Ecto neural progenitor cell (in vitro differentiated cells): ENCODE measurements at places on chromosomes 4 and X.

- DNase-seq, result no peak
These were observed 7.1 kb downstream of the ENOPH1 start for GRCh38 chr4:82437285-82438005.

- DNase-seq, result no peak
These were observed 640.8 kb upstream of the INTU start for GRCh38 chr4:126991965-126992364.

- no peak for DNase-seq
These were observed 55.2 kb downstream of the MGST2 start for GRCh38 chr4:139720806-139721205.

- no peak for DNase-seq
These were observed 123.2 kb upstream of the NAP1L5 start for GRCh38 chr4:88820698-88821415.

DNA sequence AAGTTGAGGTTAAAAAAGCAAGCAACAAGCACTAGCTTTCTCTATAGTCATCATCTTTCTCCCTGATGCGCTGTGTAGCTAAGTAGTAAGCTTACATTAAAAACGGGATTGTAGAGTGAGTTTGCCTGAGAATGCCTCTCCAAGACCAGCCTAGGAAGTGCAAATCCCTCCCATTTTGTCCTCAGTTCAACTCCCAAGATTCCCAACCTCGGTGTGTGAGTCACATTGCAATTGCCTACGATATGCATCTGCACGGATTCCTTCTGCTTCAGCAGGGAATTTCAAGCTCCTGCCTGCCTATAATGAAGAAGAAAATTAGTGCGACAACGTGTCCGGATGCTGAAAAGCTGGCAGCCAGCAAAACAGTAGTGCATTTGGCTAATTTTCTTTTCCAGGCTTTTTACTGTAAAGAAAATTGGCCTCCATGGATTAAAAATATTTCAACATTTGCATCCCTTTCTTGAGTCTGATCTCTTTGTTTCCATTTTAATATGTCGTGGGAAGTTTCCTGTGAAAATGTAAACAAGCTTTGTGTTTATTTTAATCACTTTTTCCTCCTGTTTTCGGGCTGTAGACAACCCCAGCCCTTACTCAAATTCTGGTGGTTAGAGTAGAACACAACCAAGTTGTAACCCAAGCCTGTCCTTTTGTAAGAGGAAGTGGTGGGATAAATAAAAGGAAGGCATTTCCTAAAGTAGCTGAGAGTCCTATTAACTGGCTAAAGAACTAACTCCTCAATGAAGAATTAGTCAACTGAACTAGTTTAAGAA, 58.4 kb upstream of the TET2 start:
- DNase-seq, result no peak

DNA sequence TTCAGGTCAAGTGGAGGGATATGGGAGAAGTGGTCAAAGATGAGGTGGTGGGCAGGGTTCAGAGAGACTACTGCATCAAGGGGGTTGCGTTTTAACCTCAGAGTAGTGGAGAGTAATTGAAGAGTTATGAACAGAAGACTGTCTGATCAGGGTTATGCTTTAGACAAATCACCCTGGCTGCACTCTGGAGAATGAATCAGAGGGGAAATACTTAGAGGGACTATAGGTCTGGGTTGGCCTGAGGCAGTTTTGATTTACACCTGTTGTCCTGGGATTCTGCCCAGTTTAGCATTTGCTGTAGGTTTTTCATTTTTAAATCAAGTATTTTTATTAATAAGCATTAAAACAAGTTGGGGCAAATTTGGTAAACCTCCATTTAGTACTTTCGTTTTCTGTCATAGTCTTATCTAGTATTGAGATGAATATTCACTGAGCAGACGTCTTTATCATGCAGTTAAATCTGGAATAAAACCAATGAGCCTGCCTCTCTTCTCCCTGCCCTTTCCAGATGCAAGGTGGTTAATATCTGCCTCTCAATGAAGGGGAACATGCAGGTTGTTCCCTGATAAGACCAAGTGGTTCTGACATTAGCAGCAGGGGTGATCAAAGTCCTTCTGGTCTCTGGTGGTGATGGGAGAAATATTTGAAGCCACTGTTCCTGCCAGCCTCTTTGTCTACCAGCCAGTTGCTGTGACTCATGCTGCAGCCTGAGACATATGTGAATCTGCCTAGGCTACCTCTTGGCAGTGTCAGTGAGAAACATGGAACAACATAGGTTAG, 116.0 kb upstream of the RPS6KA3 start:
- DNase-seq, result no peak

- no peak for DNase-seq
These were observed 505.0 kb downstream of the BCOR start for GRCh38 chrX:39592776-39593175.

DNA sequence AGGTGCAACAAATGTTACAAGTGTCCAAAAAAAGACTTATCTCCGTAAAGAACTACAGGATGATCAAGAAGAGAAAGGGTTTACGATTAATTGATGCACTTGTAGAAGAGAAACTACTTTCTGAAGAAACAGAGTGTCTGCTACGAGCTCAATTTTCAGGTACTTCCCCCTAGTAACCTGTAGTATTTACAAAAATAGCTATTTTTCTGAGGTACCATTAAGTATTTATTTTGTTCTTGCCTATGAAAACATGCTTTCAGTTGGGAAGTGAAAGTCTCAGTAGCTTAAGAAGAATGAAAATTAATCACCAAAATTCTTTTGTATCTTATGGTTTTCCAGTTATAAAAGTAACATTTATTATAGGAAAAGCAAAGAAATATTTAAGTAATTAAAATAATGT, 5.9 kb downstream of the THAP9 start:
- no peak for DNase-seq

DNA sequence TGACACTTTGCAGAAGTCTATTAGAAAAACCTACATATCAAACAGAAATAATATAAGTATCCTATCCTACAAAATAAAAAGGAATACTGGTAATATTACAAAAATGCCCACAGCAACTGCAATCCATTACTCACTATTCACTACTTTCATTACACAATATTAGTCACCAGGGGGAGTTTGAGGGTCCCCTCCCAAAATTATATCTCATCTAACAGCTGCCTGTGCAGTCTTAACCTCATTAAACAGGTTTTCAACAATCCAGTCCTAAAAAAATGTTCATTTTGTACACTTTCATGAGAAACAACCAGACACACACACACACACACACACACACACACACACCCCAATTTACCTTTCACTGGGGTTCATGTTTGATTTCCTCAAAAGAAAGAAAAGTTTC, 2.9 kb downstream of the CLOCK start:
- DNase-seq, result no peak

DNA sequence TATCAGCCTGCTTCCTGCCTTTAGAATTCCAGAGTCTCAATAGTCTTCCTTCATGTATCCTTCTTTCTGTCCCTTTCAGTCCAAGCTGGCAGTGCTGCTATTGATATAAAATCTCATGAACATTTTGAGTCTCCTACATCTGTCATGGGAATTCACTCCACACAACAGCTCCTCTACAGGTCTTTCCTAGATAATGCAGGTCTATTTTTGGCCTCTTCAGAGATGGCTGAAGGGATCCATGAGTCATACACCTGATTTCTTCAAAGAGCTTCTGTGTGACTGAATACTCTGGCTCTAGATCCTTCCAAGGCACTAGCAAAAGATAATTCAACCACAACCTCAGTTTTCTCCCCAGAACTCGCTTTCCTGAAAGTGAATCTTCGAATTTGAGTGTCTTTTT, 115.4 kb downstream of the STPG2 start:
- no peak for DNase-seq

DNA sequence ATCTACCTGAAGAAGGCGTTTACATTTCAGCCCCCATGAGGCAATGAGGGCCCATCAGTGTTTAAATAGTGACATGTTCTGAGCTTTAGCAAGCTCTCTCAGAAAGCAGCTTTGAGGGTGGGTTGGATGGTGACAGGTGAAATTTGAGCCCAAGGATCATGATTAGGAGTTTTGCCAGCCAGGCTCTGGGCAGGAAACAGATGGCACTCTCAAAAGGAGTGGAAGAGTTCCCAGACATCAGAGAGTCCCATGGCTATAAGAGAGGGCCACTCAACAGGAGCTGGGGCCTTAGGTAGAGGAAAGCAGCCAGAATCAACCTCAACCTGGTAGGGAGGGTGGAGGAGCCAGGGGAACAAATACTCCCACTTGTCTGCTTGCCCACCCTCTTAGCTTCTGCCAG, 499.8 kb downstream of the MID1IP1 start:
- DNase-seq, result peak; percentile 6

DNA sequence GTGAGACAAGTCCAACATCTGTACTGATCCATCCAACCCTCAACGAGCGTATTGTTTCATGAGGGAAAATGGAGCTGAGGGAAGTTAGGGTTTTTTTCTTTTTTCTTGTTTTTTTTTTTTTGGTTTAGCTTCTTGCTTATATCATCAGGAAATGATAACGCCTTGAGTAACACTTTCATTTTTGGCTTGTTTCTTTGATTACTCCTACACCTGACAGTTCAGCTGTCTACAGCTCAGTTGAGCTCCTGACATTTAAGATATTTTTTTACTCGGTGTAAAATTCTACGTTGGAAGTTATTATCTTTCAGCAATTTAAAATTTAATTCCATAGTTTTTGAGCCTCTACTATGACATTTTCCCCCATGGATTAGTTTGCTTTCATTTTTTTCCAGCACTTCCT, 691.0 kb upstream of the HTR2C start:
- DNase-seq, result no peak

DNA sequence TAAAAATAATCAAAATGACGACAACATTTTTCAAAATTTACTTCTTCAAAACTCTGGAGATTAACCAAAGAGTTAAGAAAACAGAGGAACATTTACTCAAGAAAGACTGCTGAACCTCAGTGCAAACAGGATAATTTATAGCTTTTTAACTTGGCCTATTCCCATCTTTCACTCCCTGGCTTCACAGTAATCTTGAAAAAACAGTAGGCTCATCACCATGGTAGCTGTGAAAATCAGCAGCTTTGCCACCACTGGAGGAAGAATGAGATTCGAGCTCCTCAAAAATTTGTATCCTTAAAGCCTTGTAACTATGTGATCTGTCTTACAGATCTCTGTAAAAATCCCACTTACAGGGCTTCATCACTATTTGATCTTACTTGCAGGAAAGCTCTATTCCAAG, 447.7 kb upstream of the CTSO start:
- DNase-seq, result no peak

DNA sequence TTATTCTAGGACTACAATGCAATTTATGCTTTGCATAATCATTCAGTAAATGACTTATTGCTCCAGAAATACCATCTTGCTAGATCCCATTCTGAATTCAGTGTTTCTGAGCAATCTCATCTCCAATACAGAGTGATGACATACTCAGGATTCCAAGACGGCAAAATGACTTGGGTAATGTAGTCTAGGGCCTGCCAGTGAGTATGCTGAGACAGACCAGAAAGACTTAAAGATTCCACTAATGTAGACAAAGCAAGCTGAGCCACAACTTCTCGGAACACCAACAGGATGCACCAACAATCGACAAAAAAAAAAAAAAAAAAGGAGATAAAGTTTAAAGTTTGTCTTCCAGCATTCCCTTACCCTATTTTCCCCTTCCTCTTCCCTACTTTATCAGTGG, 919 bp upstream of the SEC24B start:
- DNase-seq, result no peak

- DNase-seq, result peak; percentile 55
These were observed 9.8 kb downstream of the SPP1 start for GRCh38 chr4:87985097-87985886.

DNA sequence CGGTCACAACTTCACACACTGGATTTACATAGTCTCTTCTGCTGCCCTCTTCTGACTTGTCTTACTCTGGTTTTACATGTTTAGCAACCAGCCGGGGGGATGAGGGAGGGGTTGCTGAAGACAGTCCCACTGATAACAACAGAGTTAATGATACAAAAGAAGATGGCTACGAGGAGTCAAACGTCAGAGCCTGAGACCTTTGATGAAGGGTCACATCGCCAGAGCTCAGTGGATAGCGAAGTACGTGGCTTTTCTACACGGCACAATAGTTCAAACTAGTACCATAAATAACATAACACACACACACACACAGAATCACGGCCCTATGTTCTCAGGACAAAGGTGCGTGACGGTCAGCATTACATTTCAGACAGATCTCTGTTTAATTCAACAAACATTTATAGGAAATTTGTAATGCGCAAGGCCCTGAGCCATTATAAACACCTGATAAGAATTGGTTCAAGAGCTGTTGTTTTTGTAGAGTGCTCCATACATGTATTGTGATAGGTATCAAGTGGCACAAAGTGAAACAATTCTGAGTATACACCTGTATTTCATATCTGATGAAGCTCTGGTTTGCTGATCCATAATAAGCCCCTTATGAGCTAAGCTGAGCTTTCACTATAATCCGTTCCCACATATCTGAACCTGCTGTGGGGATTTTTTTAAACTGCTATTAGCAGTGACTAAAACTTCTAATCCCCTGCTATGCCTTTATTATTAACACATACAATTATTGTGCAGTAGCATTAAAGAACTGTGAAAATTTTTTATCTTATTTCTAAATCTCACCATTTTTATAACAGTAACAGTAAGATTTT, 100.0 kb downstream of the NR3C2 start:
- no peak for DNase-seq

GRCh38 chr4:24472161-24472510, 112.2 kb downstream of the DHX15 start:
- DNase-seq, result no peak
